Lower leg skin (tissue), 4 donors: ENCODE measurements at places on chromosomes 5 and 9. TPM values are rescaled to one million over a fixed set of nuclear protein-coding genes. Genes with fewer than 3 reads are reported as not detected.

SOX30 gene
- total RNA-seq = not detected

VLDLR gene
- 1.6 TPM for total RNA-seq

KIF27 gene
- total RNA-seq = 5.4 TPM

FAM78A gene
- 1.7 TPM for total RNA-seq

PRR16 gene
- total RNA-seq = 1.8 TPM

KIF4B gene
- total RNA-seq = not detected

ZNF462 gene
- 16.6 TPM for total RNA-seq

PCDHA9 gene
- not detected for total RNA-seq

SCGB3A2 gene
- not detected for total RNA-seq

TRAF1 gene
- total RNA-seq = 4.9 TPM

PDZD2 gene
- 116 TPM for total RNA-seq

TMEM174 gene
- not detected for total RNA-seq

HK3 gene
- total RNA-seq = 0.42 TPM

ZNF354B gene
- 9.5 TPM for total RNA-seq

GRIN1 gene
- 0.10 TPM for total RNA-seq

EGFL7 gene
- total RNA-seq = 52.5 TPM

GPSM1 gene
- total RNA-seq = 32.7 TPM
